ENCODE measurements at places on chromosomes 2 and 18.

GRCh38 chr18:44541781-44542180 is 138.9 kb upstream of the SETBP1 start:
- no peak for DNase-seq

DNA sequence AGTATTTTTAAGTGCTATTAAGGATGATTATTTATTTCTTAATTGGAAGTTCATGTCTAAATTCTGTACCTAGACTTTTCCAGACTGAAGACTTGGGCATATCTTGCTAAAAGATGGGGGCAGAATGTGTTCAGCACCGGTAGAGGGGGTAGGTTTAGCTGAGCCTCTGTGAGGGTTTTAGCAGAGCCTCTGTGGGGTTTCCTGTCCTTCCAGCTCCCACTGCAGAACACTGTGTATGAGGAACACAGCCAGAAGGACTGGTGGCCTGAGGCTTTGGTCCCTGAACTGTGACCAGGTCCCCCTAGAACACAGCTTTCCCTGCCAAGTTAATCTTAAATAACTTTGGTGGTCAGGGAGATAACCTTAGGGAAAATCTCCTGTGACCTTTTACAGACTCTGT is 123.4 kb upstream of the EPC2 start:
- DNase-seq = no peak

- no peak for DNase-seq
Measured at GRCh38 chr2:105791229-105791628, 46.5 kb downstream of the NCK2 start.

DNA sequence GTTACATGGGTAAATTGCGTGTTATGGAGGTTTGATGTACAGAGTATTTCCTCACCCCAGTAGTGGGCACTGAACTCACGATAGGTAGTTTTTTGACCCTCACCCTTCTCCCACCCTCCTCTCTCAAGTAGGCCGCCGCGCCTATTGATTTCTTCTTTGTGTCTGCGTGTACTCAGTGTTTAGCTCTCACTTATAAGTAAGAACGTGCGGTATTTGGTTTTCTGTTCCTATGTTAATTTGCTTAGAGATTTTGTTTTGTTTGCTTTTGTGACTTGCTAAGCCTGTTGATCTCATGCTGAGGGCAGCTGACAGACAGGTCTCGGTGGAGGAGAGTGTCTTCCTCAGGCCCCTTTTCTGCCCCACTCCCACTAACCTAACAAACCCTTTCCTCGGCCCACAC is 36.2 kb downstream of the ACOXL start:
- DNase-seq = no peak

DNA sequence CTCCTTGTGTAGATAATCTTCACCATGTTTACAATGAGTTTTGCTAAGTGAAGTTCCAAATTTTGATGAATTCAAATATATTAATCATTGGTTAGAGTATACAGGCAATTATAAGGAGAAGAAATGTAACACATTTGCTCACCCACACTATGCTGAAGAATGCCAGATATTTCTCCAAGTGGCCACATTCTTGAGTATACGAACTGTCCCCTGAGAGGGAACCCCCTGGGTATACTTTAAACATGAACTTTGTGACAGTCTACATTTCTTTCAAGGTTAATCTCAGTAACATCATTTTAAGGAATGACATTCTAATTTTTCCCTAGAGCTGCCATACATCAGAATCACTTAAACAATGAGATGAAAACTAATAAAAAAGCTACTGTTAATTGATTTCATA is 39.8 kb upstream of the CDKL4 start:
- DNase-seq = no peak

- DNase-seq = no peak
Measured at GRCh38 chr2:9221223-9221622, 14.6 kb downstream of the ASAP2 start.

- DNase-seq = no peak
Measured at GRCh38 chr2:7609974-7610373, 692.8 kb downstream of the RNF144A start.

DNA sequence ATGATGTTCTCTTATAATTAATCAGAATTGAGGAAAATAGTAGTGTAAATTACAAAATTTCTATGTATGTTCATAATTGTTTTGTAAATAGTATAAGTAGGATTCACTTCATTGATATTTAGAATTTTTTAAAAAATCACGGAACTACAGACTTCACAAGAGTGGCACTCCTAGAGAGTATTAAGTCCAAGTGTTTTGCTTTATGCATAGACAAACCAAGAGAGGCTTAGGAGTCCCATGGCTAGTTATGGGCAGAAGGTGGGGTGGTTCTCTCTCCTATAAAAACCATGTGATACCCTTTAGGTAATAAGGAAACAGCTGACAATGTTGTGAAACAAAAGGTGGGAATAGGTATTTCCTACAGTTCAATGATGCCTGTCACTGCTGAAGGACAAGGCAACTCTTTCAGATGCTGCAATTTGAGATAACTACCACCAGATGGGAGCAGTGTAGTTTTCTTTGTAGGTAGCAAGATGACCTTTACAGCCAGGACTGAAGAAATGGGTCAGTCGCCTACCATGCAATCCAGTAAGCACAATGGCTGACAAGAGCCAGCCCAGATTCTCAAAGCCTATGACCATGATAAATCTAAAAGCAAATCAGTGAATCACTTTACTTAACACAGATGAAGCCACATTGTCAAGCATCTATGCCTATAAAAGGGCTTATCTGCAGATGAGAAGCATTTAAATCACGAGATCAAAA is 83.9 kb downstream of the AAK1 start:
- DNase-seq = no peak

DNA sequence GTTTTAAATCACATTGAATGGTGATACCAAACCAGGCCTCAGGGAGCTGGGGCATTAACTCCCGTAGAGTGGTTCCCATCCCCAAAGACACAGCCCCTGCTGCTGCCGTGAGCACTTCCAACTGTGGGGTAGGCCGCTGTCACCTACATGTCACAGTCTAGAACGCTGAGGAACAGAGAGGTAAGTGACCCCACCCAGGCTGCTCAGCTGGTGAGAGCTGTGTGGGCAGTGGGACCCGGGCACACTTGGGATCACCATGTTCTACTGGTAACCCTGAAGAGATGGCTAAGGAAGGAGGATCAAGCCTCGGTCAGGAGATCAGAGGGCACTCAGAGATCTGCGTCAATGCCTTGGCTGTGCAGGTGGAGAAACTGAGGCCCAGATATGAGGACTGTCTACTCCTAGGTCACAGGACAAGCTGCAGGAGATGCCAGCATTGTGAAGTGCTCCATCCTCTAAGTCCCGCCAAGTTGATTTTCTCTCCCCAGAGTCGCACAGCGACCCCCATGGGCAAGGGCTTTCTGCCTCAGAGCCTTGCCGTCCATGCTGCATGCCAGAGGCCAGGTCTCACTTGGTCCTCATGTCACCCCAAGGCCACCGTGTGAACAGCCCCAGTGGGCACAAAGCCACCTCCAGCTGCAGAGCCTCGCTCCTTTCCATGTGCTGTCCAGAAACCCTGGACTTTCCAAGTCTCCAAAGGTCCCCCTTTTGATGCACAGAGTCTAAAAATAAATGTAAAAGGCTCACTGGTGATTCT is 144.2 kb upstream of the OTOS start:
- no peak for DNase-seq

DNA sequence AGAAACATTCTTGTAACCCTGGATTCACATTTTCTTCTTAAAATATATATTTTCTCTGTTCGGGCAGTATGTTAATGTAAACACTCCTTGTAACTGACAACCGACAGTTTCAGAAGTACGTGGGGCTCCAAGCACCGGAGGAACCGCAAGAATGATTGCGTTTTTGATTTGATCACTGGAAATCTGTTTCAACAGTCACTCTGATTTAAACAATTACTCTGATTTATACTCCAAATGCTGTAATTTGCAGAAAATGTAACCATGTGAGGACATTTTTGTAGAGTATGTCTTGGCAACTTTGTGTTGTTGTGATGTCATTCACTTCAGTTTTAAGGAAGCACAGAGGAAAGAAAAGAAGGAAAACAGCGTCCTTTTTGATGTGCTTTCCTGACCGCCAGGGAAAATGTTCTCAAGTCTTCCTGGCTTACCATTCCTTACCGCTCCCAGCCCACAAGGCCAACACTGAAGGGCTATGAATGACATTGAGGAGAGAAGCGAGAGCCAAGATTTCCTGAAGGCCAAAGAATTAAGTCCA is 77.7 kb downstream of the APOB start:
- no peak for DNase-seq

DNA sequence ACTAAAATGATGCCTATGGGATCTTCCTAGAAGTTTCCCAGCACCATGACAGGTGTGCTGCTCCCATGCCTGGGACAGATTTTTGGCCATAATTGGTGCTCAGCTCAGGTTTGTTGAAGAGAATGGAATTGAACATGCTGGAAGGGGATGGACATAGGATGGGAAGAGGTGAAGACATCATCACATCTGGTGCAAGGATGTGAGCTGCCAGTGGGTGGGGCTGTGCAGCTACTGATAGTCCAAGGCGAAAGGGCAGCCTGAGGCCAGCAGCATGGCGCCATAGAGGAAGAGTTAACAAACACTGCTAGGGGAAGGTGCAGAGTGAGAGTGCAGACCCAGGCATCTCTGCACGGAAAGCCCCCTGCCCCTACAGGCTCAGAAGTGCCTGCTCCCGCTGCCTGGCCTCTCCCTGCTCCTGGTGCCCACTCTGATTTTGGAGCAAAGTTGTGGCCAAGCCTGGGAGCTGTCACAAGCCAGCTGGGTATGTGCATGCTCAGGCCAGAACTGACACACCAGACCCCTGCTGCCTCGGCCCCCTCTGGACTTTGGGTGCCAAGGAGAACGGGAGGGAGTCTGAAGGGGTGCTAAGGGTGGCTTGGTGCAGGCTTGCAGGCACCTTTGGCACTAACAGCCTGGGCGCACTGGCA is 178.6 kb downstream of the ZBTB7C start:
- peak; percentile 31 for DNase-seq

DNA sequence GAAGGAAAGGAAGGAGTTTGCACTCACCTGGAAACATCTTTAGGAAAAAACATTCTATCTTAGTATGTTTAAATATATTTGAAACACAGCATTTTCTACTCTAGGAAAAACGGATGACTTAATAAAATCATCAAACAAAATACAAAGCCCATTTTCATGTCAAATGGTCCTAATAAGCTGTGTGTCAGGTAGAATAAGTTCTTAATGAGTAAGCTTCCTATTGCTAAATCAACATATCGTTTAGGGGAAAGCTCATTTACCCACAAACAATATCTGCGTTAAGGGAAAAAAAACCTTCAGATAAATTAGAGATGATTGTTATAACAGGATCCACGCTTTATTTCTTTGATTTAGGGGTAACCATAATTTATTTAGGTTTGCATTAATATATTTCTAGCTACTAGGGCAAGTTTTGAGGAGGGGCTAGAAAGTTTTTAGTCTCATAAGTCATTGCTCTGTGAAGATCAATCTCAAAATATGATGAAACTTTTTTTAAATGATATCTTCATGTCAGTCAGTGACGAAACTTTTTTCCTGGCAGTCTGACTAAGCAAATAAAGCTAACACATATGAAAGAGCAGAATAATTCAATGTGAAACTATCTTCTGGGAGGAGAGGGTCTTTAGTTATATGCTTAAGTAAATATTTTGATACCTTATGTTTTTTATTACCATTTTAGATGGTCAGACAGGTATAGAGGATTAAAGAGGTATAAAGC is 147.1 kb downstream of the WDSUB1 start:
- no peak for DNase-seq

GRCh38 chr2:63888490-63889402 is 47.0 kb downstream of the UGP2 start:
- DNase-seq = peak; percentile 54

DNA sequence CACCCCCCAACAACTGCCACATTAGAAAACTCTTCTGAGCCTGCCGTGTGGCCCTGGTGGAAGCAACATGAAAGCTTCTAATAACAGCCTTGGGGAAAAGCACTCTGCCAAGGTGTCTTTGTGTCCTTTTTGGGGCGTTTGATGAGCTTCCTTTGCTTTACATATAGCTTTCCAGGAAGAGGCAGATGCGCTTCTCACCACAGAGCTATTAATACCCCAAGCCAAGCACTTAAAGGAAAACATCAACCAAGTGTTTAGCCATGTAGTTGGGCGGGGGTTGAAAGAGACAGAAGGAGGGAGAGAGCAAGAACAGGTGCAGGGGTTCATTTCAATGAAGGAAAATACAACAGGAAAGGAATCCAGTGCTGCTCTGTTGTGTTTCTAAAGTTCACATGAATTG is 176.1 kb downstream of the VAPA start:
- no peak for DNase-seq

DNA sequence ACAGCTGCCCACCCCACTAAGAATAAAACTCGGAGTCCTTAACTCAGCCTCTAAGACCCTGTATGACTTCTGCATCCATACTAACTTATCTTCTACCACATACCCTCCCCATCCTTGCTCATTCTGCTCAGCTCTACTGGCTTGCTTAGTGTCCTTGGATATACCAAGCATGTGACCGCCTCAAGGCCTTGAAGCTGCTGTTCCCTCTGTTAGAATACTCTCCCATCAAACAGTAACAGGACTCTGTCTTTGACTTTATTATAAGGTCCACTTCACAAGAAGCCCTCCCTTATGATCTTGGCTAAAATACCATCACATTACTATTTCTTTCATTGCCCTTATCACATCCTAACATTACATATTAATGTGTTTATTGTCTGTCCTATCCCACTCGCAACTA is 117.3 kb downstream of the DYM start:
- DNase-seq = no peak

DNA sequence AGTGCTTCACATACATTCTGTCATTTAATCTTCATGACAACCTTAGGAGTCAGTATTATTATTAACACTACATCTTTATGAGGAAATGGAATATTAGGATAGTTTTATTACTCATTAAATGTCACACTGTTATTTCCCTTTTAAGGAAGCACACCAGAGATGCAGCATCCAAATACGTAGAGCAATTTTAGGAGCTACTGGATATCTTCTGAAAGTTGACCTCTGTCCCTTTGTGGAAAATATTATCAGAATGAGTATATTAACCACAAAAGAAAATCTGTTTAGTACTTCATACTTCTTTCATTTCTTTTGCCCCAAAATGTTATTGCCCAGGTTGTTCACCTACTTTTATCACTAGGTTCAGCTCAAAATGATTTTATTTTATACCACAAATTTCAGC is 72.9 kb upstream of the APCDD1 start:
- no peak for DNase-seq

GRCh38 chr2:201966691-201967438 is 66.8 kb upstream of the FZD7 start:
- no peak for DNase-seq

- peak; percentile 35 for DNase-seq
Measured at GRCh38 chr2:70340761-70341476, 39.1 kb upstream of the FAM136A start.
